ENCODE measurements at places on chromosomes 1 and 21.
A peak's percentile ranks its signal among the peaks of the same experiment; 100 is the strongest.

- DNase-seq: peak; percentile 21
These were observed 435 bp downstream of the ILF2 start for GRCh38 chr1:153670257-153670858.

GRCh38 chr1:71350805-71351204, 270.0 kb upstream of the ZRANB2 start:
- DNase-seq: no peak

GRCh38 chr1:35243691-35244090, 24.8 kb upstream of the ZMYM4 start:
- no peak for DNase-seq

DNA sequence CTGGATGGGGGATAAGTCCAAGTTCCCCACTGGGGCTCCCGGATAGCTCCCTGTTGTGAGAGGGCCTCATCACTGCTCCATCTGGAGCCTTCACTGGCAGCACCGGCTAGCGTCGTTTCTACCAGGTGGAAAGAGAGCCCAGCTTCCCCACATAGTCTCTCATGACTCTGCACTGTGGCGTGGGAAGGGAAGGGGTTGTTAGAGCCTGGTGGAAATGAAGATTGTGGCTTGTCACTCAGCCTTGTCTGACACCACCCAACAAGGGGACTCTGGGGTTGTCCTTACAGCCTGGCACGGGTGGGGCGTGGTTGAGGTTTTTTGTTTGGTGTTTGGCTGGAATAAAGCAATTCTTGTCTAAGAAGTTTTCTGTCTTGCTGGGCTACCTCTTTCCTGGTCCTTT, 94.6 kb downstream of the ADARB1 start:
- no peak for DNase-seq

- no peak for DNase-seq
These were observed 16.1 kb downstream of the FASLG start for GRCh38 chr1:172674831-172675613.

- no peak for DNase-seq
These were observed 172.7 kb downstream of the TGFBR3 start for GRCh38 chr1:91712981-91713841.

- no peak for DNase-seq
These were observed 2.8 kb upstream of the EFHD2 start for GRCh38 chr1:15406614-15407559.

DNA sequence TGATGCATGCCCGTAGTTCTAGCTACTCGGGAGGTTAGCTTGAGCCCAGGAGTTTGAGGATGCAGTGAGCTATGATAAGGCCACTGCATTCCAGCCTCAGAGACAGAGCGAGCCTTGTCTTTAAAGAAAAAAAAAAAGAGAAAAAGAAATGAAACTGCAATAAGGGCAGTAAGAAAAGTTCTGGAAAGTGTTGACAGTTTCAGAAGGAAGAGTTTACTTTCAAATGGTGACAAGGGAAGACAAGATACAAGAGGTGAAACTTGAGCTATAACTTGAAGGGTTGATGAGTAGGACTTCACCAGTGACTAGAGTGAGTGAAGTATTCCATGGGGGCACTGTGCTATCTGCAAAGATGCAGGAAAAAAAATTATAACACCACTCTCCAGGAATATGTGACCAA, 125.0 kb downstream of the AKT3 start:
- no peak for DNase-seq

- DNase-seq: no peak
These were observed 304.5 kb downstream of the TTLL7 start for GRCh38 chr1:83694449-83694848.

DNA sequence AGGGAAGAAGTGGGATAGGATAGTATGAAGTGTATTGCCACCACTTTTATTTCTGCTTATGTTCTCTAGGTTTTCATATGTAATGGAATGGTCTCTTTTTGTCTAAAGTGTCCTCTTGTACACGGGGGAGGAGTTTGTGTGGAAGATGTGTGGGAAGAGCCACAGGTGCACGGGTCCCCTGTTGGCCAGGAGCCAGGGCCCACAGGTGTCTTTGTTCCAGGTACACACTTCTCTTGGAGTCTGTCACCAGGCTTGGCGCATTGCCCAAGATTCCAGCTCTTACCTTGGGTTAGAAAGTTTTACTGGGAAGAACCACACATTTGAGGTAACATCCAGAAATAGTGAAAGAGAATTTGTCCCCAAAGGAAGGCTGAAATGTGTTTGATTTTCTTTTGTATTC, 10.5 kb downstream of the TENT5C start:
- DNase-seq: no peak

- no peak for DNase-seq
These were observed 24.1 kb downstream of the EIF4G3 start for GRCh38 chr1:21152423-21153100.

DNA sequence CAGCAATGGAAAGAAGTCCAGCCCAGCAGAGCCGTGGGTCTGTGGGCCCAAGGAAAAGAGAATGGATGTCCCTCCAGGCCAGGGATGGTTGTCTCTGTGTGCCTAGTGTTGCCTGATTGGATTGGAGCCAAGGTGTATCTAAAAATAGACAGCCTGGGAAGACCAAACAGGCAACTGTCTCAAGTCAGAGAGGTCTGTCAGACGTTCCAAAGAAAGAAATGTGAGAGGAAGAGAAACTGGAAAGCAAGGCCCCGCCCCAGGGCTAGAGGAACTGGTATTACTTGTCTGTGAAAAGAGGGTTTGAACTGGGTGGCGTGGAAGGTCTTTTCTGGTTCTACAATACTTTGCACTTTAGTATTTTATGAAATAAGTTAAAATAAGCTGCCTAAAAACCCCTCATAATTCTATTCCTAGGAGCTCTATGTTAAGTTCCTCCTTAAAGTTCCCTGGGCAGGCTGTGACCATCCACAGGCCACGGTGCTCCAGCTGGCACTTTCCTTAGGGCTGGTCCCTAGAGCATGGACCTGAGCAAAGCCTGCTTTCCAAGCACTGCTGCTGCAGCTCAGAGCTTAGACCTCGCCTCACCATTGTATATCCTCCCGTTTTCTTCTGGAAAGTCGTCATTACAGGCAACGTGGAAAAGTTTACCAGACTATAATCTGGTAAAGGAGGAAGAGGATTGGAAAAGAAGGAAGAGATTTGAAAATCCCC, 151.6 kb downstream of the DISC1 start:
- DNase-seq: no peak

DNA sequence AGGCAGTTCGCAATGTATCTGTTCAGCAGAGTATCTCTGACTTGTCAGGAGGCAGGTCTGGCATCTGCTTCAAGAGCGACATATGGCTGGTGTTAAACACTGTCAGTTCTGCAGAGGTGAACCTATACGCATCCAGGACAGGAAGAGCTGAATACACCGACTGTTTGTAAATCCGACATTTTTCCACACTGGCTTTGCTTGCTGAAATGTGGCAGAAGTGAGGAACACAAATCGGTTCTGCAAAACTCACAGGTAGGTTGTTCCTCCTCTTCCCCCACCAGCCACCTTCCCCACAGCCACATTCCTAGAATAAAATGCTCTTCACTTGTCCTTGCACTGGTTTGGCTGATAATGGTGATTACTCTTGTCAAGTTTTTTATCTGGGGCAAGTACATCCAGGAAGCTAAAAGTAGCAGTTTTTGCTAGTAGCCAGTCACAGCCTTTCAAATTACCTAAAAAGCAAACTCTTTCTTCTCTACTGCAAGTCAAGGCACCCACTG, 289.2 kb downstream of the GRIK1 start:
- no peak for DNase-seq

GRCh38 chr1:25715888-25716287, 84.1 kb upstream of the SELENON start:
- DNase-seq: no peak

- DNase-seq: no peak
These were observed 13.5 kb downstream of the MRPS6 start for GRCh38 chr21:34086887-34087306.

DNA sequence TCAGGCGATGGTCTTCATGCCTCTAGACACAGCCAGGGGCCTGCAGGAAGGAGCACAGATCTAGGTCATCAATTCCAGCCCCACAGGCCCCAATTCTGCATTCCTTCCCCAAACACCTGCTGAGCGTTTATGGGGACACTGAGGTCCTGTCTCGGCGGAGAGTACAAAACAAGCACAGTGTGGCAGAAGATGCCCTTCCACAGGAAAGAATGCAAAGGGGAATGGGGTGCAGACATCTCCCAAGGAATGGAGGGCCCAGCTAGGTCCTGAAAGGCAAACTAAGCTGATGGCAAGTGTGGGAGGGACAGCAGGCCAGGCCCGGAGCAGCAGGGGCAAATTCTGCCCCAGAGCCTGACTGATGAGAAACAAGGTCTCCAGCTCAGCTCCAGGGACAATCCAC, 3.5 kb upstream of the S100A8 start:
- no peak for DNase-seq

GRCh38 chr1:203325026-203325417, 19.7 kb downstream of the BTG2 start:
- no peak for DNase-seq

DNA sequence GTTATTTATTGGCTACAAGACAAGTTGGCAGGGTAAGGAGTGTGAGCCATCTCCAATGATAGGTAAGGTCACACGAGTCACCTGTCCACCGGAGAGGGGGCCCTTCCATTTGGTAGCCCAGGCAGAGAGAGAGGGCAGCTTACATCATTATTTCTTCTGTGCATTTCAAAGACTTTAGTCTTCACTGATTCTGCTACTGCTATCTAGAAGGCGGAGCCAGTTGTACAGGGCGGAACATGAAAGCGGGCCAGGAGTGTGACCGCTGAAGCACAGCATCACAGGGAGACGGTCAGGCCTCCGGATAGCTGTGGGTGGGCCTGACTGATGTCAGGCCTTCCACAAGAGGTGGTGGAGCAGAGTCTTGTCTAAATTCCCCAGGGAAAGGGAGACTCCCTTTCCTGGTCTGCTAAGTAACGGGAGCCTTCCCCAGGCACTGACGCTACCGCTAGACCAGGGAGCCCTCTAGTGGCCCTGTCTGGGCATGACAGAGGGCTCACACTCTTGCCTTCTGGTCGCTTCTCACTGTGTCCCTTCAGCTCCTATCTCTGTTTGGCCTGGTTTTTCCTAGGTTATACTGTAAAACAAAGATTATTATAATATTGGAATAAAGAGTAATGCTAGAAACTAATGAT, 36.7 kb downstream of the ZNF695 start:
- DNase-seq: peak; percentile 27

GRCh38 chr21:19123525-19123924, 719.9 kb upstream of the TMPRSS15 start:
- DNase-seq: no peak

DNA sequence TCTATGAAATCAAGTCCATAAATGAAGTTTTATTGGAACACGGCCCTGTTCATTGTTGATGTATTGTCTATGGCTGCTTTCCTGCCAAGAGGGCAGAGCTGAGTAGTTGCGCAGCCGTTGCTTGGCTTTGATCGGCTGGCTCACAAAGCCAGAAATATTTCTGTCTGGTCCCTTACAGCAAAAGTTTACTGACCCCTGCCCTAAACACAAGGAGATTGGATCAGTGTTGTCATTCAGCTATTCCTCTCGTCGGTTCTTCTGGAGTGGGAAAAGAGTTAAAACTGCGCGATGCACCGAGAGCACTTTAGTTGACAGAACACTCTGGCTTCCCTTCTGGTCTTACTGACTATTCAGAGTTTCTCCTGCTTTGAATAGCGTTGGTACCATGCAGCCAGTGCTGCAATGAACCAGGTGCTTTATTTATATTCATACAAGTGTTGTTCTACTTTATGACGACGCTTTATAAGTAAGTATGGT, 868 bp downstream of the ZBTB40 start:
- no peak for DNase-seq

Measured in activated T-cell treated with anti-CD3 and anti-CD28 coated beads for 4 hours (primary cell).